Panc1 (cell line): ENCODE measurements at places on chromosomes 3 and 15. TPM values are rescaled to one million over a fixed set of nuclear protein-coding genes. Genes with fewer than 3 reads are reported as not detected.

Gene LRRC2
- total RNA-seq: not detected

GRCh38 chr3:138468886-138469285 lies 34.5 kb downstream of the ESYT3 start:
- no peak for DNase-seq

Gene ERICH6
- total RNA-seq: 0.28 TPM

DNA sequence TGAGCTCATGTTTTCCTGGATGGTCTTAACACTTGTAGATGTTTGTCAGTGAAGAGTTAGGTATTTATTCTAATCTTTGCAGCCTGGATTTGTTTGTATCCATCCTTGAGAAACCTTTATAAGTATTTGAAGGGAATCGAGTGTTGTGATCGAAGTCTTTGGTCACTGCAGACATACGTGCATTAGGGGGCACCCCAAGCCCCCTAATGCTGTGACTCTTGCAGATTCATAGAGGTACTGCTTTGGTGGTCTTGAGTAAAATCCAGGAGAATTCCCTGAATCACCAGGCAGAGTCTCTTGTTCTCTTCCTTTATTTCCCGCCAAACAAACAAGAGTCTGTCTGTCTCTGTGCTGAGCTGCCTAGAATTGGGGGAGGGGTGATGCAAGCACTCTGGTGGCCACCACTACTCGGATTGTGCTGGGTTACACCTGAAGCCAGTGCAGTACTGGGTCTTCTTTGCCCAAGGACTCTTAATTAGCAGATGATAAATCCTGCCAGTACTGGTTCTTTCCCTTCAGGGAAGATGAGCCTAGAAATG lies 170.5 kb upstream of the POU1F1 start:
- DNase-seq: no peak

- DNase-seq: no peak
Observed at GRCh38 chr3:57791245-57791644, 35.1 kb downstream of the SLMAP start.

- no peak for DNase-seq
Observed at GRCh38 chr3:71121429-71122167, 461.9 kb downstream of the FOXP1 start.

DNA sequence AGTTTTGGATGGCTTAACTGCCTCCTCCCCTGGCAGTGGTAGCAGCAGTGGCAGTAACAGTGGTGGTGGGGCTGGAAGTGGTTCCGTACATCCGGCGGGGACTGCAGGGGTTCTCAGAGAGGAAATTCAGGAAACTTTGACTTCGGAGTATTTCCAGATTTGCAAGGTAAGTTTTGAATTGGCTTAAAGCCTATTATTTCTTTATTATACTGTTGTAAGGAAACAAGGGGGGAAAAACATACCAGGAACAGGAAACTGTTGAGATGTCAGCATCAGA lies 1.5 kb downstream of the STXBP5L start:
- DNase-seq: no peak
